MCF 10A (cell line): ENCODE measurements at places on chromosomes 4 and X. TPM values are rescaled to one million over a fixed set of nuclear protein-coding genes. Genes with fewer than 3 reads are reported as not detected.

The MAGEB16 gene
- total RNA-seq = not detected in 2 replicates

The FAM47A gene
- not detected in 2 replicates for total RNA-seq

The SLC38A5 gene
- 1.4 and 2.6 TPM in 2 replicates for total RNA-seq

- peaks cover 30% of the 10 kb centered on the region for H3K27me3 ChIP-seq
- no peaks in the 10 kb centered on the region for H3K36me3 ChIP-seq
- no peak overlapping the region for H3K4me3 ChIP-seq
- H3K4me1 ChIP-seq = no peaks in the 10 kb centered on the region
- no peak overlapping the region for H3K27ac ChIP-seq
Measured at GRCh38 chrX:129637217-129638109, 17.3 kb downstream of the APLN start.

- no peaks in the 10 kb centered on the region for H3K27me3 ChIP-seq
- H3K4me3 ChIP-seq = no peak overlapping the region
- H3K36me3 ChIP-seq = no peaks in the 10 kb centered on the region
- no peak overlapping the region for H3K27ac ChIP-seq
- no peak for DNase-seq
- H3K4me1 ChIP-seq = no peaks in the 10 kb centered on the region
Measured at GRCh38 chr4:99100876-99101275, 12.3 kb upstream of the ADH5 start.

GRCh38 chr4:182338746-182339145 lies 95.5 kb downstream of the TENM3 start:
- H3K27me3 ChIP-seq = no peaks in the 10 kb centered on the region
- no peak for DNase-seq
- no peak overlapping the region for H3K27ac ChIP-seq
- no peak overlapping the region for H3K4me3 ChIP-seq
- no peaks in the 10 kb centered on the region for H3K4me1 ChIP-seq
- no peaks in the 10 kb centered on the region for H3K36me3 ChIP-seq
